Amniotic stem cell (primary cell): ENCODE measurements at places on chromosomes 3 and 15.
A peak's percentile ranks its signal among the peaks of the same experiment; 100 is the strongest.

GRCh38 chr3:25349095-25349494, 79.0 kb upstream of the RARB start:
- no peak for DNase-seq

GRCh38 chr3:124780761-124781475, 50.7 kb downstream of the UMPS start:
- DNase-seq: no peak

DNA sequence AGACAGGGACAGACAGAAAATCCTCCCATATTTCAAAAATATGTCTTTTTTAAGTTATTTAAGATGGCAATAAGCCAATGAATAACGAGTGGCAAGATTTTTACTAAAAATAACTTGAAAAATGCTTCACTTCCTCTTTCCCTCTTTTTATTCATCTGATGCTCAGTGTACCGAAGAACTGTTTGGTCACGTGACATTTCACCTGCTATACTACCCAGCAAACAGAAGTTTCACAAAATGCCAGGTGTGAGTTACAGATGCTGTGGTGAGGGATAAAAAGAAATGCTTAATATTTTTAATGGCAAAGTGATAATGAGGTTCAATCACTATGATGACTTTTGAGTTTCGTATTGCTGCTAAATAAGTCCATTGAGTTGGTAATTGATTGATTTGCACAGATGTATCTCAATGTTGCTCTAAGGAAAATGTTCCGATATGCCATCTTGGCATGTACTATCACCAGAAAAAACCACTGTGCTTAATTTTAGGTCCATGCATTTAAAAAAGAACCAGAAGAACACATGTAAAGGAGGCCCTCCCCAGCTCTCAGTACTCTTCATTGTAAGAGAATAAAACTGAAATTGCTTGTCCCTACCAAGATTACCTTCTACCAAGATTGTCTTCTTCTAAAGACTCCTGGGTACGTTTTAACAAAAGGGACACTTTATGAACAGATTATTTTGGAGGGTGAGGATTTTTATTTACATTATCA, 26.0 kb upstream of the SEC62 start:
- no peak for DNase-seq

- DNase-seq: no peak
Measured at GRCh38 chr15:96342406-96343112, 12.1 kb downstream of the NR2F2 start.

DNA sequence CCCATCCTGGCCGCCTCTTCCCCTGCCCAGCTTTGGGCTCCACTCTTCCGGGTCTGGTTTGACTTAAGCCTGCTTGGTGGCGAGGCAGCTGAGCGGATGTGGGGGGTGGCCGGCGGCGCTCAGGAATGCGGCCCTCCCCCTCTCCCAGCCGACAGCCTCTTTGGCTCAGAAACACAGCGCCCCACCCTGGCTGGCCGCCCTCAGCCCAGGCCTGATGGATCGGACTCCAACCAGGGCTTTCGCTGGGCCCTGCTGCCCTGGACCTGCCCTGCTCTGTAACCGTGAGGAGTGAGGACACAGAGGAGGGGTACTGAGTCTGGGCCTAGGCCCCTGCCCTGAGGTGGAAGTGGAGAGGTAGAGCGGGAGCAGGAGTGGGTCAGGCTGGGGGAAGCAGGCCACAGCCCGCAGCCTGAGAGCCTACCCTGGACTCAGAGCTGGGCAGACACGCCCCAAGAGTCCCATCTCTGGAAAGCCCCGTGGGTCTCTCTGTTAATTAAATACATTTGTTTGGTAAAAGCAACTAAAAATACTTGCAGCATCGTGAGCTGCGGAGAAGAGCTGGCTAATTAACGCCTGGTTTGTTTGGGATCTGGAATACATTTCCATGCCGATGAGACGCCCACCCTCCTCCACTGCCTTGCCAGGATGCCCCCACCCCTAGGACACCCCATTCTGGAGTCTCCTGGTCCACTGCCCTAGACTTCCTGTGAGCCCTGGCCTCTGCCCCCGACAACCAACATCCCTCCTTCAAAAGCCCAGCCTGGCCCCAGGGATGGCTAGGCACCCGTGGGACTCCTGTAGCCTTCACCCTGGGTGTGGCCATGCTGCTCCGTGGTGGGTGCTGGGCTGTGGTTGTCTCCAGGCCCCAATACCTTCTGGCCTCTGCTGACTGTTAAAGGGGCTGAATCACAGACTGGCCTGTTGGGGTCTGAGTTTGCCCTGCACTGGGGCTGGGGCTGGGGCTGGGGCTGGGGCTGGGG, 19.6 kb downstream of the PLXNA1 start:
- DNase-seq: peak; percentile 85

GRCh38 chr15:68558318-68559305, 20.2 kb upstream of the CORO2B start:
- no peak for DNase-seq

GRCh38 chr15:66565141-66565641, 607 bp downstream of the LCTL start:
- DNase-seq: no peak

- DNase-seq: no peak
Measured at GRCh38 chr3:183370391-183370790, 58.0 kb downstream of the MCF2L2 start.
